Effector memory CD8-positive, alpha-beta T cell (primary cell): ENCODE measurements at places on chromosomes 11 and 22.

DNA sequence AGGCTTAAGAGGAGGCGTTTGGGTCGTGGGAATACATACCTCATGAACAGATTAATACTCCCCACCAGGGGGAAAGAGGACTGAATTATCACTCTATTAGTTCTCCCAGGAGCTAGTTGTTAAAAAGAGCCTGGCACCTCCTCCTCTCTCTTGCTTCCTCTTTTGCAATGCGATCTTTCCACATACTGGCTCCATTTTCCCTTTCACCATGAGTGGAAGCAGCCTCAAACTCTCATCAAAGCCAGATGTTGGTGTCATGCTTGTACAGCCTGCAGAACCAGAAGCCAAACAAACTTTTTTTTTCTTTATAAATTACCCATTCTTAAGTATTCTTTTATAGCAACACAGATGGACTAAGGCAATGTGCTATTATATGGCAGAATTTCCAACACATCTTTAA is 258.5 kb downstream of the FAM76B start:
- DNase-seq: no peak

DNA sequence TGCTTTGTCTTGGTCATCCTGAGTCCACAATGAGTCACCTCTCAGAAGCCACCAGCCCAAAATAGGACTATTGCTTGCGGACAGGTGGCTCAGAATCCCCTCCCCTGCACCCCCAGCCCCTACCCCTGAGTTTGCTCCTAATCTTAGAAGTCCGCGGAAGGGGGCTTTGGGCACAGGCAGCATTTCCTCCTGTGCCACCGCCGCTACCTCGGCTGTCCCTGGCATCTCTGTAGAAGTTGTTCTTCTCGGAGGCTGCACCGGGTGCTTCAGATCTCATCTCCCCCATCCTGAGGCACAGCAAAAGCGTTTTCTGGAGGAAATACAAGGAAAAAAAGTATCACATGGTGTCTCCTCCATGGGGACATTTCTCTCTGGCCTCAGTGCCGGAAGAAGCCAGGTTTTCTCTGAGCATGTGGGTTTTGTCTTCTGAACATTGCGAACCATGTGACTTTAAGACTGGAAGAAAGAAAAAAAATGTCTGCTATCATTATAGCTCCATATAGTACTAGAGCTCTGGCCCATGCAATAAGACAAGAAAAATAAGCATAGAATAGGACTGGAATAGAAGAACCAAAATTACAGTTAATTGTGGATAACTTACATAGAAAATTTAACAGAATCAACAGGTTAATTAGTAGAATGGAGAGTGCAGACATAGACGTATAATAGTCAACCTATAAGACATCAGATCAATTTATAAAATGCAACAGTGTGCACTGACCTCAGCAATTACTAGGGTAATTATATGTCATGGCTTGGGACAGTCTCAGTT is 63.2 kb downstream of the SHISAL1 start:
- no peak for DNase-seq

- DNase-seq: no peak
Measured at GRCh38 chr11:117684731-117685130, 112.3 kb downstream of the DSCAML1 start.

GRCh38 chr11:108698844-108699642 is 34.2 kb downstream of the DDX10 start:
- DNase-seq: no peak

- no peak for DNase-seq
Measured at GRCh38 chr11:100637706-100638105, 49.4 kb upstream of the ARHGAP42 start.

DNA sequence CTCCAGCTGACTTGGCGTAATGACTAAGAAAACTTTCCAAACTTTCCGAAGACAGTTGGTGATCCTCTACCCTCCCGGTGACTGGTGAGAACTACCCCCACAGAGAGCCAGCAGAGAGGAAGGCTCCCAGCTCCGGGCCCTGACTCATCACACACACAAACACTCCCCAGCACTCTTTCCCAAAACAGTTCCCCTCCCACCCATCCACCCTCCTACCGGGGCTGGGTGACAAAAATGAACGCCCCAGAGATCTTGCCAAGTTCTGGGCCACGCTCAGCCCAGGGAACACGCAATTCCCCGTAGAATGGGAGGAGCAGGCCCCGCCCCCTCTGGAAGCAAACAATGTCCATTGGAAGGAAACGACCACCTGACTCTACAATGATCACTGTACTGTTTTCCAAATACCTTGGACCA is 21.3 kb upstream of the JAM3 start:
- DNase-seq: no peak

DNA sequence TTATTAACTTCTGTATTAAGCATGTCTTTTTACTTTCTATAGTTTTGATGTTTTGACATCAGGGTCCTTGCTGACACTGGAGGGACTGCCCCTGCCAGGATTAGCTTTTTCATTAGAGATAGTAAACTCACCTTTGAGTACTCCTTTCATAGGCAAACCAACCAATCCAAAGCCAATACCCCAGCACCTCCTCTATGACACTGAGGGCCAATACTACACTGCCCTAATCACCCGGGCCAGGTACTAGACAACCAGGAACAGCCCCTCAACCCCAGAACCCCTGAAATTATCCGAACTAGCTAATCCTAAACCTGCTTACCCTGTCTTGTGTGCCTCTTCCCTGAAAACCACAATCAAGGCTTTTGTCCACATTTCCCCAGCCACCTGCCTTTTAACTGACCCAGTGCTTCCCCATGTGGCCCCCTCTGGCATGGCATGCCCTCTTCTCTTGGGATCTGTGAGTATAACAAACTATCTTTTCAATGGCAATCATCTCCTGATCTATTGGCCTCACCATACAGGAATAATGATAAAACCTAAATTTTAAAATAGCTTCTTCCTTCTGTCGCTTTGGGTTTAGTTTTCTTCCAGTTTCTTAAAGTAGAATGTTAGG is 31.2 kb downstream of the RAB6A start:
- no peak for DNase-seq

GRCh38 chr11:69294571-69295078 is 670 bp downstream of the MYEOV start:
- DNase-seq: no peak

DNA sequence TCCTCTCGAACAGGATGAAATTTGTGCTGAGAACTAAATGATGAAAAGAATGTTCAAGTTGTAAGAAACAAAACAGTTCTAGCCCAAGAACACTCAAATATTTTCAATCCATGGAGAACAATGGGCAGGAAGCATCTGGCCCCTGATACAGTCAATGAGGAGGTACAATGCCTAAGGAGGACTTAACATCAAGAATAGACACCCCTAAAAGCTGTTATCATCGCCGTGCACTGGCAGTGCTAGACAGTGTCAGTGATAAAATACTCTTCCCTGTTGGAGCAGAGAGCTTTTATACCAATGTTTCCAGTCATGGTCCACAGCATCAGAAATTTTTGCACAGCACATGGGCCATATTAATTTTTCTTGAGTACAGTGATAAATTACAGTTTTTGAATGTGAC is 20.2 kb upstream of the VSTM5 start:
- no peak for DNase-seq

DNA sequence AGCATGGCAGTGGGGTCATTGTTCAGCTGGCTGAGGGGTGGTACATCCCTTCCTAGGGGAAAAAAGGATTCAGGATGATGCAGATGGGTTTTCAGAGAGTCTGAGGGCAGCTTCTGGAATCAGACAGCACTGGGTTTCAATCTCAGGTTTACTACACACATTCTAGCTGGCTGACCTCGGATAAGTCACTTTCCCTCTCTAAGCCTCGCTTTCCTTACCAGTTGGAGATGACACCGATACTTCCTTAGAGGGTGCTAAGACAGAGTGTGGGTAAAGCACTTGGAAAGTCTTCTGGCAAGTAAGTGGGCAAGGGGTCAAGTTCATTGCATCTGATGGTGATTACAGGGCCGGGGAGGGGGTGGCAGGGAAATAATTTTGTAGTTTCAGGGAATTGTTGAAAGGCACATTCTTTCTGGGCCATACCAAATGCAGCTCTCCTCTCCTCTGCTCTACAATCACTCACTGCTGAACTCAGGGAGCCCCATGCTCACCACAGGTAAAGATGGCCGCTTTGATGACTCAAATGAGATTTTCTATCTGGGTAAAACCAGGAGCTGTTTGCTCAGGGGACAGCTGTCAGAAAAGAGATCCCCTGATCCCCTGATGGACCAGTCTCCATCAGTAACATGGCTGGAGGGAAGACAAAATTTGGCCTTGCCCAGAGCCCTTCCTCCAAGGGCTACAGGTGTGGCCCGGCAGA is 6.5 kb upstream of the MIAT start:
- no peak for DNase-seq

- no peak for DNase-seq
Measured at GRCh38 chr11:63747011-63747410, 21.6 kb downstream of the ZFTA start.

DNA sequence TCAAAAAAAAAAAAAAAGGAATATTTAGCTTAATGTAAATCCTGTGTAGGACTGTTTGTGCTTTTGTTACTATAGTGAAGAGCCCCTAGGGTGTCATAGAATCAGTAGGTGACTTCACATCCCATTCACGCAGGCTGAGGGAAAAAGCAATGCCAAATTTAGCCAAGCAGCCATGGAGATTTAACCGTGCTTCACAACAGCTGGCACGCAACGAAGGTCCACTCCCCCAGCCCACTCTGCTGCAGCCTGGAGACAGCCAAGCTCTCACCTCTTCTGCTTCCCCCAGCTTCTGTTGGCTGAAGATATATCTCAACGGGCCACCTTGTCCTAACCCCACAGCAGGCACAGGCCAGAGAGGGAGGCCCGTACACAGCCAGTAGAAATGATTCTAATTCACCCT is 78.8 kb upstream of the BID start:
- no peak for DNase-seq

DNA sequence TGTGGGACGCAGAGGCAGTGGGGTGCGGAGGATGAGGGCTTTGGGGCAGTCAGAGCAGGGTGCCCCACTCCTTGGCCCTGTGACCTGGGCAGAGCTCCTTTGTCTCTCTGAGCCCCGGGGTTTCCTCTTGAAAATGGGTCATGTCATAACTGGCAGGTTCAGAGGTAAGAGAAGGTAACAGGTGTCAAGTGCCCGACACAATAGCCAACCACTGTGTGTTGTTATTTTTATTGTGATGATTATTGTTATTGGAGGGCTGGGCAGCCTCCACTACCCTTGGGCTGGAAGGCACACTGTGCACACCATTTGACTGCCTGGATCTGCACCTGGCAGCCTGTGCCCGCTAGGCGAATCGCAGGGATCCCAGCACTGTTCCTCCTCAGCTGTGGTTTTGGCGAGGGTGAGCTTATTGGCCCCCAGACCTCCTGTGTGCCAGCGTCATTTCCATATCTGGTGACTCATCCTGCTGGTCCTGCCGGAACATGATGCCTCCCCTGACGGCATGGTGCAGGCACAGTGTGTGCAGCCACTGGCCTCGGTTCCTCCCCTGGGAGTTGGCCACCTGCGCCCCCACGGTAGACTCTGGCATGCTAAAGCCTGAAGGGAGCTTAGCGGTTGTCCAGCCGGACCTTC is 15.4 kb upstream of the SOX10 start:
- no peak for DNase-seq

- DNase-seq: no peak
Measured at GRCh38 chr11:46635557-46636139, 18.3 kb downstream of the ATG13 start.

GRCh38 chr11:128662076-128662475 is 31.8 kb upstream of the FLI1 start:
- no peak for DNase-seq

- DNase-seq: no peak
Measured at GRCh38 chr22:23845265-23846080, 6.7 kb upstream of the DERL3 start.

DNA sequence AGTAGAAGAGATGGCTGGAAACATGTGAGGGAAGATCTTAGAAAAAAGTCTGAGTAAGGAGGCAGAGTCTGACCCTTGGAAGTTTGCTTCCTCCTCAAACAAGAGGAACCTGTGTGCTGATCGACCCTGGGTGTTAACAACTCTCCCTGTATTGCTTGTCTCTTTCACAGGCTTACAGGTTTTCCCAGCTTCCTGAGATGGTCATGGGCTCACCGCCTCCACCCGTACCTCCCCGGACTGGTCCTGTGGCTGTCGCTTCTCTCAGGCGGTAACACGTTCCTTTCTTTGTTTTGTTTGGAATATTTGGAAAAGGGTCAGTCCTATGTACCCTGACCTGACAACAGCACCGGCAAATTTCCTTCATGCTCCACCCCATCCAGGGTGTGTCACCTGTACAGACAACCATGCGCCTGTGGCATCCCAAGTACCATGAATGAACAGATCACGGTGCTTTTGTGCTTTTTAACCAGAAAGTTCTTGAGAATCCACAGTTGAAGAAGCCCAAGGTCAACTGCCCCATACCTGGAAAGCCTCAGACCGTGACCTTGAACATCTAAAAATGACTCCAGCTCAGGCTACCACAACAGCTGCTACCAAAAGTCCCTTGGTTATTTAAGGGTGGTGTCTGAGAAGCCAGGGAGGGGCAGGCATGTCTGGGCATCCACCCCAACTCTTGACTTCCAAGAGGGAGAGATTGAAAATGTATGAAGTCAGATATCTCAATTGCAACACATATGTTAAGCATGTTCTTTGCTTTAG is 44.6 kb downstream of the C11orf91 start:
- no peak for DNase-seq

- DNase-seq: no peak
Measured at GRCh38 chr11:39174965-39175364, 2284.5 kb downstream of the LRRC4C start.

- no peak for DNase-seq
Measured at GRCh38 chr11:47569646-47570045, 4.2 kb downstream of the PTPMT1 start.

DNA sequence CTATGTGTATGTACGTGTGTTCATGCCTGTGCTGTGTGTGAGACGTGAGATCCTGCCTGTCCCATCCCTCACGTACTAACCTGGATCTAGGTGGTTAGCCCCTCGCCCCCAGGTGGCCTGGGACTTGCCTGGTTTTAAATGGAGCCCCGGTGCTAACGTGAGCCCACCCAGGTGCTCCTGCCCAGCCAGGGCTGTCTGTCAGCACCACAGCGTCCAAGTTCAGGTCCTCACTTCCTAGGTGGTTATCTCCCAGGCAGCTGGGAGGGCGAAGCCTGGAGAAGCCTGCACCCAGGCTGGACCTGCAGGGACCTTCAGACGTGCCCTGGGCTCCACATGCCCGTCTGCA is 86.0 kb downstream of the KCNQ1 start:
- DNase-seq: no peak

- no peak for DNase-seq
Measured at GRCh38 chr11:1131033-1131911, 26.5 kb upstream of the MUC5AC start.

DNA sequence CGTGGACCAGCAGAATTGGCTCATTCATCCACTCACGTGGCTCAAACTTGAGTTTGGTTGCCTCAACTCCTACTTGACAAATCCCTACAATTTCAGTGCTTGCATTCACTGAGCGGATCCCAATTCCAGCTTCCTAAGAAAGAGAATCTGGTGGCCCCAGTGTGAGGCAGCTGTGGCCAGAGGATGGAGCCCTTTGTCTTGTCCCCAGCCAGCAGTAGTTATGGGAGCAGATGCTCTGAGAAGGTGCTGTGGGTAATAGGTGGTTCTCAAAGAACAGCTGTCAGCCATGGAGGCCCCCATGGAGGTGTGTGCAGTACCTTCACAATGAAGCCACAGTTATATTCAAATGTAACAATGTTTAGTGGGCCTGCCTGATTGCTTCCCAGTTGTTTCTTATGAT is 39.3 kb downstream of the KREMEN1 start:
- DNase-seq: no peak

- DNase-seq: no peak
Measured at GRCh38 chr11:69655479-69656428, 14.8 kb downstream of the CCND1 start.
